ENCODE measurements at places on chromosomes 12 and 14.

DNA sequence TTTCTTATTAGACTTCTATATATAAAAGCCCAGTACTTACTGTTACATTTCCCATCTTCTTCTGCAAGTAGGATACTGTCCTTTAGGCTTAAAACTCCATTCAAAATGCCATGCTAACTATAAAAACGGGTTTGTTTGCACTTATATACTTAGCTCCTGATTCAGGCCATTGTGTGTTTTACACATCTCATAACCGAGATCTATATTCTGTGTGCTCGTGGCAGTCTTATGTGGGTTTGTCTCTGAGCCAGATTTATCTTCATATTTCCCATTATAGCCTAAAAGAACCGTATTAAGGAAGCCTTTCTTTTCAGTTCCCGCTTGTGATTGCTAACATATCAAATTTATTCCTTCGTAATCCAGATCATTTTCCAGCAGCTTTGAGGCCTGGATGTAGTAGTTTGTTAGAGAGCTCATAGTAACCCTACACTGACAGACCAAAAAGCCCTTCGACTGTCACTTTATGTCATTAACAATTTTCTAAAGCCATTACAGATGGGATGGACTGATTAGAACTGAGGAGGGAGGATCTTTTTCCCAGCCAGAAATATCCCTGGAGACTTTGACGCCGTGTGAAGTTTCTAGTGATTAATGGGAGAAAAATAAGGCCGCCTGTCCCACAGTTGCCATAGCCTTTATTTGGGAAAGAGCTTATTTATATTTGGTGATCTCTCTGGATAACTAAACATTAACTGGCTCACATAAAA is 508.5 kb downstream of the FOXG1 start:
- DNase-seq = no peak

GRCh38 chr12:48866052-48866711 is 512 bp upstream of the RND1 start:
- no peak for DNase-seq

DNA sequence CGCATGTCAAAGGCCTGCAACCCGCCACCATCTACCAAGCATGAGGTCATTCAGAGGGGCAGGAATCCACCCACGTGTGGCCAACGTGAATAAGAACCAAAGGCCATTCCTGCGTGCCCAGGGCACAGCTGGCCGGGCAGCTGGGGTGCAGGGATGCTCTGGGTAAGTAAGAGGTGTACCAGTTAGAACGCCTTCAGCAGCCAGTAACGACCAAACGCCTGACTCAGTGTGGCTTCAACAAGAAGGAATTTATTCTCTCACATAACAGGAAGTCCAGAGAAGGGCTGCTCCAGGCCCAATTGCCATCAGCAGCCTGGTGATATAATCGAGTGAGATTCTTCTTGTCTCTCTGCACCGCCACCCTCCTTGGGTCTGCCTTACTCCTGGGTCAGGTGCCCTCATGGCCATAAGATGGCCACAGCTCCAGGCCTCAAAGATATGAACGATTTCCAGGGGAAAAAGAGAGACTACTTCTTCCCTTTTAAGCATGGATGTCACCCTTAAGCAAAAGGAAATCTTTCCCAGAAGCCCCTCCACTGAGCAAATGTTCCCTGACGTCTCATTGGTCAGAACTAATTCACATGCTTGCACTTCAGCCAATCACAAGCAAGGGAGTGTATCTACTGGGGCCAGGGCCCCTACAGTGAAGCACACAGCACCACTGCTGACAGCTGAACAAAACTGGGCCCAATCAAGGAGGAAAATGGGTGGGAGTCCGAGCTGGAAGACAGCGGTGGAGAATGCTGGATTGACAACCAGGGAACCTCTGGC is 7.3 kb downstream of the TTC7B start:
- DNase-seq = peak; percentile 47

DNA sequence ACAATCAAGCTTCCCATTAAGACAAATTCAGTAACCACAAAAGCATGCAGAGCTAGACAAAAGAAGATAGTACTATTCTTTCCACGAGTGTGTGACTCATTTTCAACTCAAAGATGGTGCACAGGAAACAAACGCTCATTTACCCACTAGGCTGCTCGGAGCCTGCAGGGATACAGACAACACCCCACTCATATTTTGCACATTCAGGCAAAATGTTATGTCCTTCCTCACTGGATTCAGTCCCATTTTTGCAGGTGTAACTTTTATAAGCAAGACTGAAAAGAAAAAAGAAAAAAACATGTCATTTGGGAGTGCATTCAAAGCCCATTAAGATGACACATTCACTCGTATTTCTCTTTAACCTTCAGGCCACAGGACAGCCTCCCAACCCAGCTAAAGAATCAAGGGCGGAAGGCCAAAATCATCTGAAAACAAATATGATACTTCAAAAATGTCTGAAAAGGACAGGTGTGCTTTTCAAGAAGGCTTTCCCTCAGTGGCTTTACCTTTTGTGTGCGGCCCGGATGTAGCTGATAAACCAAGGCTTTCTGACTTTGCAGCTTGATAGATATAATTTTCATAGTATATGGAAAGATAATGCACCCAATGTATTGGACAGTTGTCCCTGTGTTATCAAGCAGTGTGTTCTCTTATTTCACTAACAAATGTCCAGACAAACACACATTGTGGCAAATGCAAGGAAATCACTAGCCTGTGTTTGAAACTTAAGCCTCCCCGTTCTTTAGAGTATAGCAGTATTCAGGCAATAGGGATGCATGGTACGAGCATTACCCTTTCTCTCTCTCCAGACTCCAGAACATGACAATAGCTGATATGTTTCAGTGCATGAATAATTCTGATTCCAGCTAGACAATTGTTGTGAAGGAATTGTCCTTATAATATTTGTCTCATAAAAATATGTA is 147.8 kb upstream of the KRR1 start:
- peak; percentile 83 for DNase-seq

DNA sequence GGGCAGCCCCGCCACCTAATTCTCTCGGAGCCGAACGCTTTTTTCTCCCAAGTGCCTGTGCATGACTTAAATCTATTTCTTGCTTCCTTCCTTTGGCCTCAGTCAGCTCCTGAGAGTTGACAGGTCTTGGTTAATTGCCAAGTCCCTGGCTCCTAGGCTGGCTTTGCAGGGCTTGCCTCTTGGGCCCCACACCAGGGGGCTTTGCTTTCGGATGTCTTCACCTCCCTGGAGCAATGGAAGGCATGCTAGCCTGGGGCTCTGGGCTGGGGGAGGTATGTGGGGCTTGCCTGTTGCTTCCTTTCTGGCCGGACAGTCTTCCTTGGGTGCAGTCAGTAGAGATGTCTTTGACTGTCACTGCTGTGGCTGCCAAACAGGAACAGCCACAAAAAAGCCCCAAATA is 2.2 kb upstream of the KRT80 start:
- DNase-seq = peak; percentile 44

- DNase-seq = no peak
Observed at GRCh38 chr12:47828008-47828975, 8.6 kb upstream of the HDAC7 start.

DNA sequence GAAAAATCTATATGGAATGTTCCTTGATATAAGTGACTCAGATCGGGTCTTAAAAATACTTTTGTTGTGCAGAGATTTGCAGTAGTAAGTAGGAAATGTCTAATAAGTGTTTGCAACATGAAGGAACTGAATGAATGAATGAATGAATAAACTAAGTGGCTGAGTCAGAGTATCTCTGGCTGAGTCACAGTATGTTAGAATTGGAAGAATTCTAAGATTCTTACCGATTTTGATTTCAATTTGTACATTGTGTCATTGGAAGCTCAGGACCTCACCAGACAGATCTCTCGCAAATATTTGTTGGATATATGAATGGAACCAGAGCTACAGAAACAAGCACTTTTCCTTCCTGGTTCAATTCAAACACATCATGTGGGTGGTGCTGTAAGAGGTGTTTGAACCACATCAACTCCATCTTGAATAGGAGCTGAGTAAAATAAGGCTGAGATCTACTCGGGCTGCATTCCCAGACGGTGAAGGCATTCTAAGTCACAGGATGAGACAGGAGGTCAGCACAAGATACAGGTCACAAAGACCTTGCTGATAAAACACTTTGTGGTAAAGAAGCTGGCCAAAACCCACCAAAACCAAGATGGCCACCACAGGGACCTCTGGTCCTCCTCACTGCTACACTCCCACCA is 123.9 kb upstream of the FOXN3 start:
- DNase-seq = peak; percentile 94

- DNase-seq = peak; percentile 92
Observed at GRCh38 chr12:7512553-7512952, 9.0 kb upstream of the CD163 start.

DNA sequence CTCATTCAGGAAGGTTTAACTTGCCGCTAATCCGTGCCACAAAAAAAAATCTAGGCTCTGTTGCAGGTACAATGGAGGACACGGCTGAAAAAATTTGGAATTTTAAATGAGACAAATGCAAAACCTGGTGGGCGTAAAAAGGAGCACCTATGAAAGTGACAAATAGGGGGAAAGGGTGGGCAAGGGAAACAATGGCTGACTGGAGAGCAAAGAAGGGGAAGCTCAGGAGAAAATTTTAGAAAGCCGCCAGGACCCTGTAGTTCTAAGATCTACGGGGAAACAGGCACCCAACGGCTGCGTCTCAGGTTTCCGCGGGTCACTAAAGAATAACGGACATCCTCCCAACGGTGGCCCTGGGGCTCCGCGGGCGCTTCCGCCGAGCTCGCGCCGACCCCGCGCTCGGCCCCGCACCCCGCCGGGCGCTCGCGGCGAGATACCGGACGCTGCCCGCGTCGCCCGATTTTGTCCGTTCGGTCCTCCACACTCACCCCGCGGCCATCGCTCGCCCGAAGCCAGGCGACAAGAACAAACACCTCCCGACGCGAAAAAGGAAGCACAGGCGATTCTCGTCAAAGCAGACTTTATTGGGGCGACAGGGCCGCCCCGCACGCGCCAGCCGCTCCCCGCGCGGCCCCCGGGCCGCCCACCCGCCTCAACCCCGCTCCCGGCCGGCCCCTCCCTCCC is 1.1 kb upstream of the YY1 start:
- DNase-seq = no peak

DNA sequence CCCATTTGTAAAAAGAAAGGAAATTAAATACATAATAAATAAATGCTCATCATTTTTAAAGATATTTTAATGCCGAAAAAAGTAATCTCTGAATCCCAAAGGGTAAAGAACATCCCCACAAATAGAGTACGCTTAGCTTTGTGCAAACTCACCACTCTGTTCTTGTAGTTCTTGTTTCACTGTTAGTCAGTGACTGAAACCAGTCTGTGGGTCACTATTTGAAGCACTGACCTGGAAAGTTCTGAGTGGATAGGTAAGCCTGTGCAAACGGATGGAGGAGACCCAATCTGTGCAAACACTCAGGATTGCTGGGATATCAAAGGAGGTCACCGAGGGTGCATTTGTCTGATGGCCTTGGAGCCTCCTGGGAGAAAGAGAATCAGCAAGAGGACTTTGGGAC is 68.1 kb upstream of the TSPAN11 start:
- DNase-seq = no peak

GRCh38 chr12:96890331-96890730 is 16.7 kb upstream of the NEDD1 start:
- no peak for DNase-seq

- peak; percentile 26 for DNase-seq
Observed at GRCh38 chr12:42683933-42684801, 94.6 kb upstream of the PRICKLE1 start.

- no peak for DNase-seq
Observed at GRCh38 chr12:127145241-127145928, 1121.6 kb upstream of the TMEM132C start.

GRCh38 chr14:95533391-95533821 is 1.4 kb upstream of the GLRX5 start:
- DNase-seq = peak; percentile 58

- no peak for DNase-seq
Observed at GRCh38 chr12:126862500-126862899, 1404.5 kb upstream of the TMEM132C start.

DNA sequence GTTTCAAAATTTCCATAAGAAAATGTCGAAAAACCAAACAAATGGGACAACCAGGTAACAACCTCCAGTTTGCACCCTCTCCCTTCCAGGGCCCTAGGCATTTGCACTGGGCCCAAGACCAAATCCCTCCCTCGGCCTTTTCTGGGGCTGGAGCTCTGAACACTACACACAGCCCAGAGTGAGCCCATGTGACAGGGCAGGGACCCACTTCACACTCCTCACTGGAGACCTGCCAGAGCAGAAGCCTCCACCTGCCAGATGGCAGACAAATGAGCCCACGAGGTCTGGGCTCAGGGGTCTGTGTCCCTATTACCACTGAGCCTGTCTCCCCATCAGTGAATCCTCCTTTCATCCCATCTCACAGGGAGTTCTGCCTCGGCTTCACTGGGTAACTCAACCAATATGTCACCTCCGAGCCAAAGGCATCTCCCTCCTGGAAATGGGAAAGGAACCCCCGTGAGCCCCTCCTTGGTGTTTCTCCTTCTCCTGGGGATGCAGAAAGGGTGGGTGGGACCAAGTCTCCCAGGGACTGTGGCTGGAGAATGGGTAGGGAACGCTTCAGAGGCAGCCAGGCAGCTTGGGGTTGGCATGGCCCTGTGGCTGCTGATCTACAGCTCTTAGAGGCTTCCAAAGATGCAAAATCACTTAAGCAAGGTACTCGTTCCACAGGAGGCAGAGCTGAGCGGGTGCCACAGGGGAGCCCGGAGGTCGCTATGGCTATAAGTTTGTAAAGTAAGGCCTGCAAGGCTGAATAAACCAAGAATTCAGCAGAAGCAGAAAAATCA is 10.6 kb downstream of the VWF start:
- DNase-seq = no peak

GRCh38 chr12:15700595-15700994 is 88.6 kb downstream of the EPS8 start:
- peak; percentile 97 for DNase-seq

- DNase-seq = no peak
Observed at GRCh38 chr12:14962797-14963196, 1.4 kb upstream of the ARHGDIB start.

DNA sequence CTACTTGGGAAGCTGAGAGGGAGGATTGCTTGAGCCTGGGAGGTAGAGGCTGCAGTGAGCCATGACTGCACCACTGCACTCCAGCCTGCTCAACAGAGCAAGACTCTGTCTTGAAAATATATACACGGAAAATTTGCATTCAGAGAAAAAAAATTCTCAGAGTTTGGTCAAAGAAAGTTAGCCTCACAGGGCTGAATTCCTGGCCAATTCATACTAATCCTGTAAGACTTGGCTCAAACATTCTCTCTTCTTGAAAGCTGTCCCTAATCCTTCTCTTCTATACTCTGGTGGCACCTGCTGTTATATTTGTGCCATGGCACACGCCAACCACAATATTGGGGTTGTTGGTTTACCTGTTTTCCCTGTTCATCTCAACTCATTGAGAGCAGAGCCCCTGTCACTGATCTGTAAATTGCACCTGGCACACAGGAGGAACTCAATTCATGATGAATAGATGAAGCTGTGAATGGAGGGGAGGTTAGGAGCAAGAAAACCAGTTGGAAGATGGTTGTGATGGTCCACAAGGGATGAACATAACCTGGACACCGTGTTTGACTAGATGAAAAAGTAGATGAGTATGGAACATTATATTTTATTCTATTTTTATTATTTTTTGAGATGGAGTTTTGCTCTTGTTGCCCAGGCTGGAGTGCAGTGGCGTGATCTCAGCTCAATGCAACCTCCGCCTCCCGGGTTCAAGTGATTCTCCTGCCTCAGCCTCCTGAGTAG is 36.8 kb upstream of the SPTSSA start:
- peak; percentile 19 for DNase-seq

Data from iris pigment epithelial cell (primary cell).